ENCODE measurements at places on chromosomes 11 and 22.

- no peak for DNase-seq
These were observed 702.9 kb downstream of the DLG2 start for GRCh38 chr11:84924154-84924692.

DNA sequence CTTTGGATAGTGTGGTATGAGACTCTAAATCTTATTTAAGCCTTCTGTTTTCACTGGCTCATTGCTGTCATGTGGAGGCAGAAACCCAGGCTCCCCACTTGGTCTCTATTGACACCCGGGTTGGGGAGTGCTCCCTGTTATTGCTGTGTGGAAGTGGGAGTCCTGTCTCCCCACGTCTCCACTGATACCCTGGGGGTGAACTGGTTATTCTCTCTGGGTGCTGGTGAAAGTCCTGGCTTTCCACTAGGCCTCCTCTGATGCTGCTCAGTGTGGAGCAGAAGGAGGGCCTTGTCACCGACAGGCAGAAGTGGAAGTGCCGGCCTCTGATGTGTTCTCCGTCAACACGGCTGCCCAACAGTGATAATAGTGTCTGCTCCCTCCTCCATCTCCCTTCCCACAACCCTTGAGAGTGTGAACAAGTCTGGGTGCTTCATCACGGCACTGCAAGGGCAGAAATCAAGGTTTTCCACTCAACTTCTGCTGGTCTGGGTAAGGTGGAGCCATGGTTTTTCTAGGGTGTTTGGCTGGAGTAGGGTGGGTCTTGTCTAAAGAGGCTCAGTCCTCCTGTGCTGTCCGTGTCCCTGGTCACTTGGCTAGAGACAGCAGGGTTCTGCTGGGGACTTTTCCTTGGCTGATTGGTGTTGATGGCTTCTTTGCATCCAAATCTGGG lies 240.7 kb upstream of the B3GAT1 start:
- no peak for DNase-seq

- no peak for DNase-seq
These were observed 75.6 kb upstream of the APOA1 start for GRCh38 chr11:116913000-116913399.

DNA sequence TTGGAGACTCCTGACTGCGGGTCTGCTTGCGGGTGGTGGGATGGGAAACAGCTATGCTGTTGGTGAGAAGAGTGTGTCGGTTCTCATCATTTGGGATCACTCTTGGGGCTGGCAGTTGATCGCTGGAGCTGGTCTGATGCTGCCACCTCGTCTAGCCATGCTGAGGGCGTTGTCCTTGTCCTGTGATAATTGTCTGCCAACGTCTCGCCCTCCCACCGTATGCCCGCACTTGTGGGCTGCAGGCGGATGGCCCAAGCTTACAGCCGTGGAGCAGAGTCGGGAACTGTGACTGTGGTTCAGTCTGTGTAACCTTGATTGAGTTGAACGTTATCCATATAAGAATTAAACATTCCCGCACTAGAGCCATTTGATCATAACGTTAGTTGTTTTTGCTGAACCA lies 204.4 kb downstream of the TBC1D22A start:
- no peak for DNase-seq

- DNase-seq = no peak
These were observed 54.1 kb upstream of the LINC01488 start for GRCh38 chr11:69427337-69427736.

DNA sequence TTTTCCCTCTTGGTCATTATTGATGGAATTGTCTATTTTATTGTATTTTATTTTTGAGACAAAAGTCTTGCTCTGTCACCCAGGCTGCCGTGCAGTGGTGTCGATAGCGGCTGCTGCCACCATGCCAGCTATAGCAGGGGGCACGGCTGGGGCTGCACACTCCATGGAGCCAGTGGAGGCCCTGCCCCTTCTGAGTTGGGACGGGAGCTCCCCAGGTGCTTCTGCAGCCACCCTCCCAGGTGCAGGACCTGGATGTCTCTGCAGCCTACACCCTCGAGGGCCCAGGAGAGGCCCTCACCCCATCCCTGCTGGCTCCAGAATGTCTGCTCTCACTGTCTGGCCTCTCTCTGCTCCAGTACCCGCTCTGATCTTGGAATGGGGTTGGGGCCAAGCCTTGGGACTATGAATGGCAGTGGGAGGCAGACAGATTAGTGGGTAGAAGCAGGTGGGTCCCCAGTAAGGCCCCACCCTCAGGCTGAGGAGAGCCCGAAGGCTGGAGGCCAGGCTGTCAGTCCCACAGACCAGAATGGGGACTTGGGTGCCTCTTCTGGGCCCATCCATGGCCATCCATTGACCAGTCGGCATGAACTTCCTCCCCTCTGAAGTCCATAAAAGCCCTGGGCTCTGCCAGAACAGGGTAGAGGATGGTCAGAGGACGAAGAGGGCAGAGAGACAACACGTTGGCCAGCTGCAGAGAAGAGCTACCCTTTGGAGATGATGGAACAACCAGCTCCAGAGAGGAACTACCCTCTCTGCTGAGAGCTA lies 49.6 kb upstream of the ATXN10 start:
- no peak for DNase-seq

DNA sequence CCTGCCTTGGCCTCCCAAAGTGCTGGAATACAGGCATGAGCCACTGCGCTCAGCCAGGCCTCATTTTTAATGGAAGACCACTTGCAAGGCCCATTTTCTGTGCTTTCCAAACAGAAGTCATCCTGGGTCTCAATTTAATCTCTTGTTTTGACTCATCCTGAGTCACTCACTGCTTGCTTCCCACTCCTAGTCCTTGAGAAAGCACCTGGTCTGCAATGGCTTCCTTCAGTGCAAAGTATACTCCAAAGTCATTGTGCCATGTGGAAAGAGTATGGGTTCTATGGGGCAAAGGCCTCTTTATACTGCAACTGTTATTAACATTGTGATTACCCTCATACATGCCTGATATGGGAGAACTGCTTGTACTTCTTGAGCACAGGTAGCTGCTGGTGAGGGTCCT lies 18.3 kb upstream of the SLC5A1 start:
- no peak for DNase-seq

GRCh38 chr11:2136209-2136951 lies 2.8 kb downstream of the IGF2 start:
- no peak for DNase-seq

DNA sequence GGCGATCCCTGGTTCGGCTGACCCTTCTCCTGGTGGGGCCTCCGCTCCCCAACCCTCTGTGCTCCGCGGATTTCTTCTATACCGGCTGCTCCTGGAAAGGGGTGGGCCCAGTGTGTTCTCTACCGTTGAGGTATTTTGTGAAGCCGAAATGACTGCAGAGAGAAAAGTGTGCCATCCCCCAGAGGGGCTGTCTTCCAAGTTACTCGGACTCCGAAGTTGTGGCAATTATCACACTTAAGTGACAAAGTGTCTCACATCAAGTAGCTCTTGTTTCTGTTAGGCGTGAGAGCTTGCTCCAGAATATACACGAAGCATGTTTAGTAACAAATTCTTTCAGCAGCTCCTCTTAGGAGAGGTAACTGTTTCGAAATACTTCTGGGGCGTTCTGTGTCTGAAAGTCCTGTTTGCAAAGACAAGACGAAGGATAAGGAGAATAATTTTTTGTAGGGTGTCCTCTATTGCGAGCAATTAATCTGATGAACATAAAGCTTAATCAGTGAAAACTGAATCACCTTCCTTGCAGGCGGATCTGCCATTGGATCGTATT lies 434 bp downstream of the XPNPEP3 start:
- no peak for DNase-seq

DNA sequence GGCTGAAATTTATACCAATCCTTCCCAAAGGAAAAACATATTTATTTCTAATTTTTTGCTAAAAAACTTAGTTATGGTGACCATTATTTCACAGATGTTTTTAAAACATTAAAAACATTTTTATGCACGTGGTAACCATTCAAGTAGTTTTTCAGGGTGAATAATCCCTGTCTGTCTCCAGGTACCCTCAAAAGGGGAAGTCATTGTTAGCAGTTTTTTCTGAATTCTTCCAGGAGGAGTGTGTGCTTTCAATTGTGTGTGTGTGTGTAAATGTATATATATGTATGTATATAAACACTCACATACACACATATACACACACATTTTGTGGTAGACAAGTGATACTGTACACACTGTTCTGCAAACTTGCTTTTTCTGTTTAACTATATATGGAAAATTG lies 43.9 kb downstream of the MIAT start:
- no peak for DNase-seq

- no peak for DNase-seq
These were observed 15.2 kb downstream of the BCL9L start for GRCh38 chr11:118910309-118911112.

DNA sequence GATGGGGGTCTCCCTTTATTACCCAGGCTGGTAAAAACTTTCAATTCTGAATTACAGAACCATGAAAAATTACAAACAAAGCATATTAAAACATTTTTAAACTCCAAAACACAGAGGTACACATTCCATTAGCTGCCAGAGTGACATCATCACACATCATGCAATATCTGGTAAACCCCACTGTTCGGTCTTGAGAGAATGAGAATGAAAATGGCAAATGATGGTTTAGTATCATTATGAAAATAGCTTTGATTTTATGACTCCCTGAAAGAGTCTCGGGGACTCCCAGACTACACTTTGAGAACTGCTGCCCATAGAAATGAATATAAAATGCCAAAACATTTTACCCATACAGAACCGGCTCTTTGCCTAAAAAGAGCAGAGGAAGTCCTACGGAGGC lies 18.8 kb downstream of the LARGE2 start:
- no peak for DNase-seq

DNA sequence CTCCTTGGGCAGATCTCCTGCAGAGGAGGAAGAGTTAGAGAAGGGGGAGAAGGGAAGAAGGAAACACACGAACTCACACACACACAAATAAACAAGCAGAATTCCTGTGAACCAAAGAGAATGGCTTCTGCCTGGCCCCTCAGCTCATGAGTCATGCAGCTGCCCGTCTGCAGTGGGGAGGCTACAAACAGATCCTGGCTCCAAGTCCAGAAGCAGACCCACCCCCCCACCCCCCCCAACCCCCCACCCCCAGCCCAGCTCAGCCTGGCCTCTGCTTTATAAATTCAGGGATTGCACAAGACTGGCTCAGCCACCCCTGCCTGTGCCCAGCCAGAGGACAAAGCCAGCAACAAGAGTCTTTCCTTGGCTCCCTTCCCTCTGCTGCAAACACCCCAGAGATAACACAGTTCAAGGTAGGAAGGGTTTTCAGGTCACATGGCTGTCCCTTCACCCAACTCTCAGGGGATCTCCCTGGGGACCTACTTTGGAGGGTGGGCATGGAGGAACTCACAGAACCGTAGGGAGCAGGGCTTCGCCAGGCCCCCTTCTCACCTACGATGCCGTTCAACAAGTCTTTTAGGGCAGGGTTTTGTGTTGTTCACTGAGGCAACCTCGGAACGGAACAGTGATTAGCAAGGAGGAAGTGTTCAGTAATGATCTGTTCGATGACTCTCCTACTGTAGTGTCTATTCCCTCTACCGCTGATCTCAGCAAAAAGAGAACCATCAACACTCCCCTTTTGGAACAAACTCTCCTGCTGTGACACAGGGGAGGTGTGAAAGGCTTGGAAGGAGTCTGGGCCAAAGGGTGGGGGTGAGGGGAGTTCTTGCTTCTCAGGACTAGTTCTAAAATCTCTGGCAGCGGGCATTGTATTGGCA lies 35.5 kb downstream of the RPL27A start:
- no peak for DNase-seq

DNA sequence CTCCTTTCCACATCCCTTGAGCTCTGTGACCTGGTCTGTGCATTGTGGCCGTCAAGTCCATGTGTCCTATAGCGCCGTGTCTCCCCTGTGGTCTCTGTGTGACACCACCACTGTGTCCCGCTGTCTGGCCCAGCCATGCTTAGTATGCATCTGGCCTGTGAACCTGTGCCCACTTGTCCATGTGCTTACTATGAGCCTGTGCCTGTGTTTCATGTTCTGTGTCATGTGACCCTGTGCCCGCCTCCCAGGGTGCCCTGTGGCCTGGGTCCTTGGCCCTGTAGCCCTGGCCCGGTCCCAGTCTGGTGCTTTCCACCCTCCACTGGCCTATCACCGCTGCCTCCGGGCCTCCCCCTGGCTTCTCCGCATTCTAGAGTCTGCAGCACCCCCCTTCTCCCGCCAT lies 80.6 kb downstream of the CCDC83 start:
- no peak for DNase-seq

DNA sequence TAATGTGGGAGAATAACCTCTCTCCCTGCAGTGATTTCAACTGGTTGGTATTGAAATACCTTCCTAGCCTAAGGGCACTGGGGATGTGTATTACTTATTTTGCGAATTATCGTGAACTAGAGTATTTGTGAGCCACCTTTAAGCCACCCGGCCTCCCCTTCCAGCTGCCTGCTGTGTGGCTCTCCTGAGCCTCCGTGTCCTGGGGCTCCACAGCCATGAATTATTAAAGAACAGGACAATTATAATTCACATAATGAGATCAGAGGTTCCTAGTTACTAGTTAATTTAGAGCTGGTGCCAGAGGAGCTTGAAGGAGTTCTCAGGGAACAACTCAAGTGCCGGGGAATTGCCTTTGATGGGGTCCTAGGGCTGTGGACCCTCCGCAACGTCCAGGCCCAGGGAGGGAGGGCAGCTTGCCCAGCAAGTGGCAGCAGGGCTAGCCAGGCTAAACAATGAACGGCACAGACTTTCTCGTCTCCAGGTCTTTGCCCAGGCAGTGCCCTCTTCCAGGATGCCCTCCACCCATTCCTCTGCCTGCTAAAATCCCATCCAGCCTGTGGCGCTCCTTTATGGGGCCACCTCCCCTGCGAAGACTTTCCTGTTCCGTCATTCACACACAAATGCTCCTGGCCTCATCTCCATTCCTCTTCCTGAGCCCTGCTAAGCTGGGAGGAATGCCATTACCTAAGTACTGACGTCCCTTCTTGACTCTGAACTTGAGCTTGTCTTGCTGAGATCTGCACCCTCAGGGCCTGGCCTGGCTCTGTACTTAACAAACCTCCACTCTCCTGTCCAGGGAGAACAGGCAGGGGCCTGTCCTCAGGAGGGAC lies 91.5 kb downstream of the RTL6 start:
- DNase-seq = no peak

GRCh38 chr22:32217465-32217864 lies 12.6 kb upstream of the RFPL2 start:
- no peak for DNase-seq

DNA sequence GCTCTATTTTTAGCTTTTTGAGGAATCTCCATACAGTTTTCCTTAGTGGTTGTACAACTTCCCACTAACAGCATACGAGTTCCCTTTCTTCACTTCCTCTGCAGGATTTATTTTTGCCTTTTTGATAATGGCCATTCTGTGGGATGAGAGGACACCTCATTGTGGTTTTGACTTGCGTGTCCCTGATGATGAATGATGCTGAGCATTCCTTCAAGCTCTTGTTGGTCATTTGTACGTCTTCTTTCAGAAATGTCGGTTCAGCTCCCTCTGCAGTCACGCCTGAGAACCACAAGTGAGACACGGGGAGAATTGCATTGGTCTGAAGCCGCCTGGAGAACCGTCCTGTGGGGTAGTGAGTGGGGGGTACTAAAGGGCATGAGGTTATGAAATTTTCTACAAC lies 2.0 kb upstream of the KRTAP5-10 start:
- DNase-seq = no peak

- peak; percentile 76 for DNase-seq
These were observed at the start of gene KCNA4 for GRCh38 chr11:30016588-30017363. Gene KCNA4 (minus strand): TSS chr11:30017030. CDS start chr11:30012678, 4,352 bp downstream.

Measured in NCI-H1930 (cell line).